OCI-LY7 (cell line): ENCODE measurements at places on chromosomes 1 and 21. TPM values are rescaled to one million over a fixed set of nuclear protein-coding genes. Genes with fewer than 3 reads are reported as not detected.

ANKRD35 gene
- not detected in 2 replicates for total RNA-seq

GRCh38 chr21:28213261-28213660 lies 779.4 kb downstream of the LTN1 start:
- DNase-seq, result no peak

FOXO6 gene
- not detected in 2 replicates for total RNA-seq

CCDC181 gene
- total RNA-seq, result not detected in 2 replicates

CHIA gene
- not detected in 2 replicates for total RNA-seq

- no peak for DNase-seq
Observed at GRCh38 chr1:18564676-18565075, 66.0 kb upstream of the PAX7 start.

SAMSN1 gene
- total RNA-seq, result 2.8 and 4.1 TPM in 2 replicates

NBPF4 gene
- total RNA-seq, result not detected in 2 replicates

DNA sequence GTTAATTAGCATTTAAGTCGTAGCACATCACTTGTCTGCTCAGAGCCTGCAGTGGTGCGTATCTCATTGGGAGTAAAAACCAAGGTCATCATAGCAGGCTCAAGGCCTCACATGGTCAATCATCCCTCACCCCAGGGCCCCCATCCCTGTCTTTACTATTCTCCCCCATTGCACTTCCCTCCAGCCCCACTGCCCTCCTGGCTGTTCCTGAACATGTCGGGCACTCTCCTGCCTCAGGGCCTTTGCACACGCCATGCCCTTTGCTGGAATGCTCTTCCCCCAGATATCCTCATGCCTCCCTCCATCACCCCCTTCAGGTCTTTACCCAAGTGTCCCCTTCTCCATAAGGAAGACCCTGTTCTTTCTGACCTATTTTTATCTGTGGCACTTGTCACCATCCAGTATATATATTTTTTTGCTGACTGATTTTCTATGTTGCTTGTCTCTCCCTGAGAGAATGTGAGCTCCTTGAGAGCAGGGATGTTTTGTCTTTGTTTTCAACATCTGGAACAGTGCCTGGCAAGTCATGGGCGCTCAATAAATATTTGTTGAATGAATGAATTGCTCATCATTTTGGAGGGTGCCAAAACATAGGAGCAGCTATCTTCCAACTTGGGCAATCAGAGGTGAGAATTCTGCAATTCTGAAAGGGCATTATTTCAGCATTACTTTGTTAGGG lies 74.1 kb upstream of the POU3F1 start:
- DNase-seq, result no peak

GRCh38 chr1:31760471-31761470 lies 3.4 kb downstream of the ADGRB2 start:
- peak; percentile 66 for DNase-seq

GRCh38 chr1:44302541-44302940 lies 52.5 kb downstream of the ERI3 start:
- DNase-seq, result no peak

DNA sequence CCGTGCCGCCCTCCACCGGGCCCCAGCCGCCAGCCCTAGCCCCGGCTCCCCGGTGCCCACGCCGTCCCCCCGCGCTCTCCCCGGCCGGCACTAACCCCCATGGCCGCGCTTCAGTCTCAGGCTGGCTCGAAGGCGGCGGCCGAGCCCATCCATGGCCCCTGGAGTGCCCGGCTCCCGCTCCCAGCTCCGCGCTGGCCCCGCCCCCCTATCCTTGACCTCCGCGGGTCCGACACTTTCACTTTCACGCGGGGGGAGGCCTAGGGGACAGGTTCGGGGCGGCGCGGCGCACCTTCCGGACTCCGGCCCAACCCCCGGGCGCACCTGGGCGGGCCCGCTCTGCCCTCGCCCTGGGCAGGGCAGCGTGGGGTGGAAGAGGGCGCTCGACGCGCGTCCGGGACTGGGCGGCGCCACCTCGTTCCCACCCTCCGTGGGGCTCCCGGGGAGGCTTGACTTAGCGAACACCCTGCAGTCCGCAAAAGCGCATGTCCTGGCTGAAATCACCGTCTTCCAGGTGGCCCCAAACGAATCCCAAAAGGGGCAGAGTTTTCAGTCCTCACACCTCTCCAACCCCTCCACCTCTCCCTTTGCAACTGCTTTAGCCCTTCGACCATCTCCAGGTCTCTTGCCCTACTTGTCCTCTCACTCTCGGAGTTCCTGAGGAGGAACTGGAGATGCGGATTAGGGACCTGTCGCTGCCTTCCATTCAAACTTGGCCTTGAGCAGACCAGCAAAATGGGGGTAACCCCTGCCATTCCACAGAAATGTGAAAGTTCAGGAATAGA lies 3.9 kb upstream of the DENND2D start:
- DNase-seq, result peak; percentile 76

DNA sequence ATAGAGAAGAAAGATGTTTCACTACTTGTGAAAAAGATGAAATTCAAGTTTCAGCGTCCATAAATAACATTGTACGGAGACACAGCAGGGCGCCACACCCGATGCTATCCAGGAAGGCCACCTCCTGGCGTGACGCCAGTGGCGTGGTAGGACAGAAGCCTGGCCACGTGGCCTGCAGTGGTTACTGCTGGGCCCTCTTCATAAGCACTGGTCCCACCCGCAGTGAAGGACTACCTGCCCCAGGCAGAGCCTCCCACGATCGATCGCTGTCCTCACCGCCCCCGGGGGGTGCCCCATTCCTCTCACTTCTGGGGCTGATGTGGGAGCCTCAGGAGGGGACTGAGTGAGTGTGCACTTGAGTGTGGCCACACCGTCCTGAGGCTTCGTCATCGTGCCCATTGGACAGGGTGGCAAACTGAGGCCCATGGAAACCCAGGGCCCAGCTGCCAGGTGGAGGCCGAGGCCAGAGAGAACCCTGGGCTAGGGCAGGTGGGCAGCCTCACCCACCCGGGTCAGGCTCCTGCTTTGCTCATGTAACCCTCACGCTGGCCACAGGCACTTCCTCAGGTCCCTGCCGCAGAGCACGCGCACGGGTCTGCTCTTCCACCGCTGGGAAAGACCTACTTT lies 11.7 kb upstream of the HES5 start:
- DNase-seq, result no peak

DNA sequence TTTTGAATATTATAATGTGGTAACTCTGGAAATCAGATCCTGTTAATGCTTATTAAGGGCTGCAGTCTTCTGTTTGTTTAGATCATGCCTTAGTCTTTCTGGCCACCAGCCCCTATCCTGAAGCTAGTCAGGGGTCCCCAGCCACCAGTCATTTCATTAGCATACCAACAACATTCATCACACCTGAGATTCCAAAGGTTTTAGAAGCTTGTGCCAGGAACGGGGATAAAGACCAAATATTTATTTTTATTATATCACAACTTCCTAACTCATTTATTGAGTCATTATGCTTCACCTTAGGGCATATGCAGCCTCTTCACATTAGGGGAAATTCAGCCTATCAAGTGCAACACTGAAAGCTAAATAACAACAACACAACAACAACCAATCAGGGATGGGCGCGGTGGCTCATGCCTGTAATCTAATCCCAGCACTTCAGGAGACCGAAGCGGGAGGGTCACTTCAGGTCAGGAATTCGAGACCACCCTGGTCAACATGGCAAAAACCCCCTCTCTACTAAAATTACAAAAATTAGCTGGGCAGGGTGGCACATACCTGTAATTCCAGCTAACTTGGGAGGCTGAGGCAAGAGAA lies 2.9 kb upstream of the PSEN2 start:
- no peak for DNase-seq

RGSL1 gene
- not detected in 2 replicates for total RNA-seq

- DNase-seq, result no peak
Observed at GRCh38 chr1:231376875-231377549, 38.9 kb downstream of the SPRTN start.

GRCh38 chr1:86704972-86705664 lies 742 bp downstream of the SH3GLB1 start:
- DNase-seq, result peak; percentile 56

DNA sequence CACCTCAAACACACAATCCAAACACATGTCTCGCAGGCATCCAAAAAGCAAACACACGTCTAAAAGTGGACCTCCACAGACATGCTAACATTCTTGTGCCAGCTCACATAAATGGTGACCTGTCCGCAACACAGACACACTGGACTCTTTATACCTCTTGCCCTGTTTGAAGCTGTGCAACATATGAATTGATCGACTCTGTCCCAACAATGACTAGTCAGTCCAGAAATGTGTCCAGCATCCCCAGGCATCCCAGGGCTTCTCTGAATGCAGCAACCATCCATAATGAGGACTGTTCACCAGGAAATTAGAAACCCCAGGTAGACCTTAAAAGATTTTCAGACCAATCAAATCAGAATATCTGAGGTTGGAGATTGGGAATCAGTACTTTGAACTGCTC lies 3.2 kb downstream of the DDR2 start:
- no peak for DNase-seq

KCNJ9 gene
- total RNA-seq, result not detected in 2 replicates

DNA sequence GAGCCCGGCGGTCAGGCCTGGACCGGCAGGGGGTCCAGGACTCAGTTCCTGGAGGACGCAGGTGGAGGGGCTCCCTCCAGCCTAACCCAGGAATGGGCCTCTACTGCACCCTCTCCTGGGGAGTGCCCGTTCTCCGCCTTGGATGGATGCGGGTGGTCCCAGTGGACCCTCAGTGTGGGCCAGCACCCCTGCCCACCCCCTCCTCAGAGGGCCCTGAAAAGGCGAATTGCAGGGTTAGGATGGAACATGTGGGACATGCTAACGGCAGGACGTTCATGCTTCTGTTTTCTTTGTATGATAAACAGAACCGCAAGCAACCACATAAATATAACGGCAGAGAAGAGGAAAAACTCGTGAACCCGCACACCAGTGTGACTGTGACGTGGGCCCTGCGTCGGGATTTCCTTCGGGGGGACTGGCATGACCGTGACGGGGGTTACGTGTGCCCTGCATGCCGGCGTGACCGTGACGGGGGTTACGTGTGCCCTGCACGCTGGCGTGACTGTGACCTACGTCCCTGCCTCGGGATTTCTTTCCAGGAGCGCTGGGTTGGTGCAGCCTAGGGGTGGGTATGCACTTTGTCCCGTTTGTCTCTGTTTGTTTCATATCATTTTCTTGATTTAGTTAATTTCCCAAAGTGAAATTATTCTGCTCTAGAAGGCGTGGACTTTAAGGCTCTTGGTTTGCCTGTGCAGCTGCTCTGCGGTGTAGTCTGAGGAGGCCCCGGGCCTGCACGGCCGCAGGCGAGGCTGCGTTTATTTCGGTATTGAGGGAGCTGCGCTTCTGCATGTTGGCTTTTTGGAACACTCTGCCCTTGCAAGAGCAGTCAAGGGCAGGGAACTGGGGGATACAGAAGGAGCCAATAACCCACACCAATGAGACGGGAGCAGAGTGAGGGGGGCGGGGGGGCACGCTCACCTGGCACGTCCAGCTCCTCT lies 3.1 kb downstream of the FTCD start:
- DNase-seq, result no peak

MCOLN3 gene
- total RNA-seq, result not detected in 2 replicates
